ENCODE measurements at places on chromosomes 2 and 18.

DNA sequence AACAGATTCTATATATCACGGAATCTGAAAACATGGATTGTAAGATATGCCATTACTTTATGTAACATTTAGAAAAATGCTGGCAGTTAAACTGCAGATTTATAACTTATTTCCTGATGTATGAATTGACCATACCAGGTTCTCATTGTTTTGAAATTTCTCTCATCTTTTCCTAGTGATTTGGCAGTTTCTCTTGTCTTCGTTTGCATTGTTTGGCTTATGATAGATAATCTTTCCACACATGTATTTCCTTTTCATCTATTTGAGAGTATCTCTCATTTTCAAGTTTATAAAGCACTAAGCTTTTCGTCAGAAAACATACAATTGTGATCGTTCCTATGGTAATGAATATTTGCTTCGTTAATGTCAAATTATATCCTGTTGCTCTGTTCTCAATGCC, 16.3 kb downstream of the NBEAL1 start:
- no peak for DNase-seq

DNA sequence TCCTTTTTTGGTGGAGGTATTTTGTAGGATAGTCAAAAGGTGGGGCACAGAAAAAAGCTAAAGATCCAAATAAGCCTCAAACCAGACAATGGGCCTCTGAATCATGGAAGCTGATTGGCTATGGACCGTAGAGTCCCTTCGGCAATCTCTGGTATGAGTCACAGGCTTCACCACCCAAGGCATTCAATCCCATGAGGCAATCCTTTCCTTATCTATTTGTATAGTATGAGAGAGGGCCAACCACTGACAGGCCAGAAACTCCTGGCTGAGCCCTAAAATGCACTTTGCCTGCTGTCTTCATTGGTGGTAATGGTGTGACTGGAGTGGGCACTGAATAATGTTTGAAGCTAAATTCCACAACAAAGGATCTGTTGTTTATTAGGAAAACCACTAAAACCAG, 38.7 kb upstream of the MEX3C start:
- no peak for DNase-seq

DNA sequence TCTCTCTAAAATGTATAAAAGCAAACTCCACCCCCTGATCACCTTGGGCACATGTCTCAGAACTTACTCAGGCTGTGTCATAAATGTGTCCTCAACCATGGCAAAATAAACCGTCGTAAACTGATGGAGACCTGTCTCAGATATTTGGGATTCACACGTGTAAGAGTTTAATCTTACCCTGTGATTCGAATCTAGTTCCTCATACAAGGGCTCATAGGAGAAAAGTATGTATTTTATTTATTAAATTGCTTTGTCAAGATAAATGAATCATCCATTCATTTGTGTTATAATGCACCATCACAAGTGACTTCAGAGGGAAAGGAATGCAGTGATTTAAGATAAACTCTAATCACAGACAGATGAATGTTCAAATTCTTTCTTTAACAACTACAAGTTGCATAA, 712.5 kb upstream of the LRATD1 start:
- no peak for DNase-seq

DNA sequence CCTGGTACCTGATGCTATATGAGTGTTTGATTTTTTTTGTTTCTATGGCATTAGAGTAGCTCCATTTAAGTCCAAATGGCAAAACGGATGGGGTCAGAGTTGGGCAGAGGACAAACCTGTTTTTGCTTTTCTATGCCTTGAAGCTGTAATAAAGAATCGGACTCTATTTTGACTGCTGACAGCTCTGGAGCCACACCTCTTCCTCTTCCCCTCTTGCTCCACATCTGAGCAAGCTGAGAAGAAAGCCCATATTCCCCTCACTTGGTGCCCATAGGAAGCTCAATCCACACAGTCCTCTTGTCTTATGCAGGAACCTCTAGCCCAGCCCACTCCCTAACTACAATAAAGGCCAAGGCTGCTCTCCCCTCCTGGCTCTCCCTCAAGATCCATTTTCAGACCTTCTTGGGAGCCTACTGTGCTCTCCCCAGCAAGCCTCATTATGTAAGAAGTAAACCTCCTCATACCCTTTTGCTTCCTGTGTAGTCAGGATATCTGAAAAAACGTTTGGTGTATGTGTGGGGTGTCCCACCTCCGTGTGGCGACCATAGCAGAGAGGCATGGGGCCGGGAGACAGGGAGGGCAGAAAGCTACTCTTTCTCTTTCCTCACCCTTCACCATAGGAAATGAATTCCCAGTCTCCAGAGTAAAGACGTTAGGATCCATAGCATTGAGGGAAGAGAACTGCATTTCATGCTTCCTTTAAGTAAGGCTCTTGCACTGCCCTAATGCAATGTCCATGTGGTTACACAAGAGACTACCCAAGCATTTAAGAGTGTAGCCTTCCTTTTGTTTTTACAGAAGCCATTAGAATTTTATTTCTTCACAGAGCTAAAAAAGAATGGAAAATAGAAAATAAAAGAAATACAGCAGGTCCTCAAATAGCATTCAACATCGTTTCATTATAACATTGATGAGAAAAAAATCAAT, 41.9 kb upstream of the RAPGEF4 start:
- no peak for DNase-seq

GRCh38 chr2:19786408-19787058, 115.2 kb downstream of the TTC32 start:
- DNase-seq, result no peak

GRCh38 chr2:18464913-18465312, 95.5 kb downstream of the RDH14 start:
- no peak for DNase-seq

DNA sequence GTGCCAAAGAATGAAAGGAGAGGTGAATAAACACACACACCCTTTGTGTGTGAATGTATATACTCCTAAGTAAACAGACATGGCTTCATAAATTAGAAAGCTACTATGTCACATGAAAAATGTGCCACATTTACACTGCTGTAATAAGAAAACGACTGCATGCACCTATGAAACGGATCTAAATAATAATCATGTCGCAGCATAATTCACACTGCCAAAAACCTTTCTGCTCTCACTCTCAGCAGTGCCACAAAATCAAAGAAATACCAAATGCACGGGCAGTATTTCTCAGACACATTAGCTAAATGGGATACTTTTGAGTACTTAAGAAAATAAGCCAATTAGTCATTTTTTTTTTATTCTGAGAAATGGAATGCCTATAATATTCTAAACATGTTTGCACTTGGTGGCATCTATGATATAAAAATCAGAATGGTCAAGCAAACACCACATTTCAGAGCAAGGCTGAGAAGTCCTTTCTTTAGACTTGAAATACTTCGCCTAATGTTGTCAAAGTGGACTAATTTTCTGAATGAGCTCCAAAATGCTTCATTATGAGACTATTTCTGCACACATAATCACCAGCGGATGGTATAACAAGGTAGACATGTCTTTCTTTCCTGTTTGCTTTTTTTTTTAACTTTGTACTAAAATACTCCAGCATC, 6.6 kb downstream of the BCL11A start:
- no peak for DNase-seq

- DNase-seq, result no peak
Observed at GRCh38 chr2:78861546-78861945, 164.0 kb upstream of the REG3G start.

- no peak for DNase-seq
Observed at GRCh38 chr2:232772531-232772930, 3.8 kb downstream of the KCNJ13 start.

DNA sequence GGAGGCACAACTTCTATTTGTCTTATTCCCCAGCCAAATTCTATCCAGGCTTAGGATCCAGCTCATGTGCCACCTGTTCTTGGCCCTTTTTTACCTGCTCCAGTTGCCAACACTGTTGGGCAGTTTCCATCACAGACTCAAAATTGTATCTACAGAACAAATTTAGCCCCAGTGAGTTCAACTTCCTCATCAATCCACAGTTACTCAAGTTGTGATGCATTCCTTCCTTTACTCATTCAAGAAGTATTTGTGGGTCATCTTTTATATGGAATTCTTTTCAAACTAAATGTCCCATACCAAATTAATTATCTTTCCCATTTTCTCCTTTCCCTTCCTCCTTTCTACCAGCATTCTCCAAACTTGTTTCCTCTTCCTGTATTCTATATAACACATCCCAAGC, 12.7 kb upstream of the DDX18 start:
- DNase-seq, result no peak

DNA sequence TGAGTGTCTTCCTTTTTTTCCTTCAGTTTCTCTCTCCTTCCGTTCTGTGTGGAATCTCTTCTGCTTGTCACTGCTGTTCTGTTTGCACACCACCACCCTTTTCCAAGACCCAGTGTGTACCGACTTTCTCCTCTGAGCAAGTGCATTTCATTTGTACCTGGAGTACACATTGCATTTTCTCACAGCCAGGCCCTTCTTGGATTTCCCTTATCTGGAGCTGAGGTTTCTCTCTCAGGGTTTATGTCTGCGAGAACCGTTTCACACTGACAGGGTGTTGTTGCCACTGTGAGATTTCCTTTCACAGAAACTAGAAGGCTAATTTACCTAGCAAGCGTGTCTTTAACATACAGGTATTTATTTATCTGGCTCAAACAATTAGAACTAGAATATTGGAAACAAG, 26.2 kb downstream of the NCOA1 start:
- DNase-seq, result no peak

DNA sequence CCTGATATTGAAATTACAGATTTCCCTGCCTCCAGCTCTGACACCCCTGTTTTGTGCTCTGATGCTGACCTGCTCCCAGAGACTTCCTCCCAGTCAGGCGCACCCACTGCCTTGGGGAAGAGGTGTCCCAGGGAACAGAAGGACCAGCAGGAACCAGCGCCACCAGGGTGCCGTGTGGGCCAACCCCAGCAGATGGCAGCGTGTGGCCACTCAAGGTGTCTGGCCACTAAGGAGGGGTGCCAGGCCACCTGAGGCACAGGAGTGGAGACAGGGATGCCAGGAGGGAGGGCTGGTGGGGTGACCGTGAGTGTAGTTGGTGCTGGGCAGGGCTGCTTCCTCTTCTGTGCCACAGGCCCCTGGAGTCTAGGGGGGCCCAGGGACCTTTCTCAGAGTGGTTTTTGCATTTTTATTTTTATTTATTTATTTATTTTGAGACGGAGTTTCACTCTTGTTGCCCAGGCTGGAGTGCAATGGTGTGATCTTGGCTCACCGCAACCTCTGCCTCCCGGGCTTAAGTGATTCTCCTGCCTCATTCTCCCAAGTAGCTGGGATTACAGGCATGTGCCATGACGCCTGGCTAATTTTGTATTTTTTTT, 56.0 kb downstream of the TEX44 start:
- DNase-seq, result peak; percentile 81

DNA sequence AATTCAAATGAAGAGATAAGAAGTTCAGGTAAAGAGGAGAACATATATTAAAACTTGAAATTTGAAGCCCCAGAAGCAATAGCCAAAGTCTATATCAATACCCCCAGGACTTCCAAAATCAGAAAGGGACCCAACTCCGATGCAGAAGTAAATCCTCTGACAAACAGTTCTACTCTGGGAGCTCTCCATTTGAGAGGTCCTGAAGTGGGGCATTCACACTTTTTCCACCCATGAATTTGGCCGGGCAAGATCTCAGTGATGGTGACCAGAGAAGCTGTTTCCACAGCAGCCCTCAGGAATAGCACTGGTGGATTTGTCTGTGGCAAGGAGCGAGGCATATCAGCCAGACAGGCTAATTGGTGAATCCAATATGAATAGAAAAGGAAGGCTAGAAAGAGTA, 313.6 kb upstream of the MC4R start:
- no peak for DNase-seq

- DNase-seq, result no peak
Observed at GRCh38 chr2:152755029-152755428, 36.6 kb downstream of the ARL6IP6 start.

DNA sequence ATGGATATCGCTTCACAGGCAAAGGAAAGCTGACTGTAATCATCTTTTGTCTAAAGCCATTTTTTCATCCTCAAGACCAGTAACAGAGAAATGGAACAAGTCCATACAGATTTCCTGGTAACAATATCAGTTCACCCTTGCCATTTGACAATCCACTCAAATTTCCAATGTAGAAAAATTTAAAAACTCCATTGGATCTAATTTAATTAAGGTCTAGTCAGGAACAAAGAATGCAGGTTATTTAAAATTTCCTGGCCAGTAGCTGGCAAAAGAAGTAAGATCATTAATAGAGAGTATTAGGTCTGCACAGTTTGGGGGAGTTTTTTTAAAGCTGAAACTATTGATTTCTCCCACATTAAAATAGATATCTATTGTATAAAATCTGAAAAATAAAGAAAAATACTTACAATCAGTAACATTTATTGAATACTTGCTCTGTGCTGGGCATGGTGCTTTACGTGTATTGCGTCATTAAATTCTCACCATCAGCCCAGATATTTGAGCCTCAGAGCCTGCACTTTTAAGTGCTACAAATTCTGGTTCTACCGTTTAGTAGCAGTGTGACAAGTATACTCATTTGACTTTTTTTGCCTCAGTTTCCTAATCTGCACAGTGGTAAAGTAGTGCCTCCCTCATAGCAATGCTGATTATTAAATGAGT, 41.8 kb downstream of the SMARCAL1 start:
- DNase-seq, result no peak
